ENCODE measurements at places on chromosomes 1 and 21. TPM values are rescaled to one million over a fixed set of nuclear protein-coding genes. Genes with fewer than 3 reads are reported as not detected.

Gene DAB1
- 0.29 TPM for total RNA-seq

Gene FASLG
- 1.3 TPM for total RNA-seq

Gene LYPD8
- not detected for total RNA-seq

Gene FCRL4
- total RNA-seq = not detected

Gene NR0B2
- 2.5 TPM for total RNA-seq

Gene DRAXIN
- total RNA-seq = 0.09 TPM

Gene SHISAL2A
- 0.81 TPM for total RNA-seq

Gene KRTAP13-4
- total RNA-seq = not detected
